ENCODE measurements at places on chromosomes 16 and 17.

GRCh38 chr17:50234581-50234980 lies 33.1 kb upstream of the COL1A1 start:
- no peak for DNase-seq

GRCh38 chr16:77171745-77172635 lies 19.0 kb upstream of the MON1B start:
- DNase-seq, result no peak

GRCh38 chr16:86580063-86580790 lies 1.9 kb downstream of the FOXL1 start:
- no peak for DNase-seq

GRCh38 chr17:43907998-43908721 lies 824 bp upstream of the MPP2 start:
- no peak for DNase-seq

GRCh38 chr17:19979917-19980770 lies 2.5 kb upstream of the AKAP10 start:
- DNase-seq, result no peak
